CD4-positive, CD25-positive, alpha-beta regulatory T cell (primary cell): ENCODE measurements at places on chromosomes 4 and X.

DNA sequence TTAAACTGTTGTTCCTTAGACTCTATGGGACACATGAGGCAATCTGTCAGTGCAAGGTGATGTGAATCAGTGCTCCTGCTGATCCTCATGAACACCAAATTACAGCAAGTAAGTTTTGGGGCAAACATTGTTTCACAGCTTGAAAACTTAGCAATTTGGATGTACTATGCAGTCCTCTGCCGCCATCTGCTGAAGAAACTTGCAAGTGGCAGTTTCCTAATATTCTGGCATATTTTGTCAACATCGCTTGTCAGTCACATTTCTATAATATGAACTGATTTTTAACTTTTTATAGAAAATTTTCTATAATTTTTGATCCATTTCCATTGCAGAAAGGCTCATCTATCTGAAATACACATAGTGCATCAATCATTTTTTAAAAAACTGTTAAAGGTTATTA is 56.3 kb downstream of the ZAR1 start:
- H3K4me3 ChIP-seq = no peak overlapping the region
- H3K4me1 ChIP-seq = no peaks in the 10 kb centered on the region
- H3K27me3 ChIP-seq = no peaks in the 10 kb centered on the region
- peak; percentile 63 for DNase-seq
- peaks cover 93% of the 10 kb centered on the region for H3K36me3 ChIP-seq

- peaks cover 66% of the 10 kb centered on the region for H3K36me3 ChIP-seq
- no peak overlapping the region for H3K27ac ChIP-seq
- no peak for DNase-seq
- H3K4me1 ChIP-seq = no peaks in the 10 kb centered on the region
- no peak overlapping the region for H3K4me3 ChIP-seq
Measured at GRCh38 chr4:25792200-25792791, 70.5 kb downstream of the SEL1L3 start.

DNA sequence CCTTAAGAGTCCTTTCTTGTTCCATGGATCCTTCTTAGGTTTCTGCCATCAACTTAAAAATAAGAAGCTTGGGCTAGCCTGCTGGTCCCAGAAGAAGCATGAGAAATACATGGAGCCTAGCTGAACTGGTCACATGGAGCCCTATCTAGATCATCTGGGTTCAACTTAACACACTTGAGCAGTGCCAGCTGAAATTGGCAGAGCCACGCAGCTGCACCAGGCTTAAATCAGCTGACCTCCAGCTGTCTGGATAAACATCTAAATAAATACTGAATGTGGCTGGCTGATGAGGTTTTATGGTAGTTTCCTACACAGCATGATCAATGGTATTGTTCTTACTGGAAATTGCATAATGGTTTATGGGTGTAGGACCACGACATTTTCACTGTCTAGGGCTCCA is 598.4 kb upstream of the FAM241A start:
- DNase-seq = no peak
- no peak overlapping the region for H3K27ac ChIP-seq
- H3K27me3 ChIP-seq = no peaks in the 10 kb centered on the region
- H3K4me1 ChIP-seq = no peaks in the 10 kb centered on the region

DNA sequence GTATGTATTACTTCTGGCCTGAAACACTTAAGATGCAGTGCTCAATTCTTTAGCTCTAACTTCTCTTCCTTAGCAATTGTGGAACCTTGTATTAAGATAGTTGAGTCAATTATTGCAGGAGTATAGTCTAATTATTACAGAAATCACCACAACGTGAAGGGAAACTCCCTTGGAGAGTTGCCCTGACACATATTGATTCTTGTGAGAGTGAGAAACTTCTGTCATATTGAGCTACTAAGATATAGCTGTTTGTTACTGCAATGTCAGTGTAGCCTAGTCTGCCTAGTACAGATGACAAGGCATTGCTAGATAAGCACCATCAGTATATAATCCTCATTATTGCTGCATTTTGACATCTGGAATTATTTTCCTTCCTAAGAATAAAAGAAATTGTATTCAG is 82.7 kb upstream of the TEX13C start:
- no peak overlapping the region for H3K27ac ChIP-seq
- no peak overlapping the region for H3K4me3 ChIP-seq
- no peaks in the 10 kb centered on the region for H3K27me3 ChIP-seq
- H3K36me3 ChIP-seq = no peaks in the 10 kb centered on the region

DNA sequence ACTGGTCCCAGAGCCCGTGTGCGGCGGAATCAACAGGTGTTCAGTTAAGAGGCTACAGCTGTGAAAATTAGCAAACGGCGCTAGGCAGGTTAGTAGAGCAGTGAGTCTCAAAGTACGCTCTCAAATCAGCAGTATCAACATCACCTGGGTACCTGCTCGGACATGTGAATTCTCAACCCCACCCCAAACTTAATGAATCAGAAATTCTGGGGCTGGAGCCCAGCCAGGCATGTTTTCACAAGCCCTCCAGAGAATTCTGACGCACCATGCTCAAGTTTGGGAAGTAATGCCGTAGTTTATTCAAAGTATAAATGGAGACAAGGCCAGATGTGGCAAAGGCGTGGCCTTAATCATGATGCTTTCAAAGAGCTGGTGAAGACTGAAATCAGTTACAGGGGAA is 58.2 kb upstream of the PTCHD1 start:
- H3K4me3 ChIP-seq = no peak overlapping the region
- H3K27me3 ChIP-seq = no peaks in the 10 kb centered on the region
- H3K4me1 ChIP-seq = no peaks in the 10 kb centered on the region

DNA sequence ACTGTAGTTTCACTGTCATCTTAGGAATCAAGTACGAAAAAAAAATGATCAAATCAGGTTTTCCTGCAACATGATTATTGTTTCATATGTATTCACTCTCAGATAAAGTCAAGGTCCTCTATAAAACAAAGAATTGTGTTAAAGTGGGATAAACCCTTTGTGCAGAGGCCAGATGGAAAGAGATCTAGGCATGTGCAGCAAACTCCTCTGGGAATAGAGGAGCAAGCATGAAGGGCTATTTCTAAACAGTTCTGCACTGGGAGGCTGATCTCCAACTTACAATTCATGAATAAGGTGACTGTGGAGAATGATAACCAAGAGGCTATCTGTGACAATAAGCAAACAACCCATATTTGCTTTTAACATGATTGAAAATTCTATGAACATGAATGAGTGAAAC is 2.4 kb upstream of the WDFY3 start:
- DNase-seq = no peak
- peaks cover 14% of the 10 kb centered on the region for H3K27me3 ChIP-seq
- peaks cover 5% of the 10 kb centered on the region for H3K4me1 ChIP-seq
- no peak overlapping the region for H3K4me3 ChIP-seq

DNA sequence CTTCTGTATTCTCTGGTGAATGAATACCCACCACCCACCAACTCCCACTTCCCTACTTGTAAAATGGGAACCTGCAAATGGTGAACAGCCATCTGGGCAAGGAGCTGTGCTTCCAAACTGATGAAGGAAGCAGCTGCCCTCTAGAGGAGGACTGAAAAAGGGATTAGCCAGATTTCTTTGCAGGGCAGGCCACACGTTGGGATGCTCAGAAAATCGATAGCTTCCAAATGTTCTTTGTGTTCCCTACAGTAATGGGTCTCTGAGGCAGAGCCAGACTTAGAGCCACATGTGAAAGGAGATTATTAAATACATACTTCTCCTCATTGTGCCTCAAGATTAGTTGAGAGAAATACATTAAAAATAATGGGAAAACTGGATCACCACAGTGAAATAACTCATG is 39.3 kb upstream of the LPAR4 start:
- H3K27ac ChIP-seq = no peak overlapping the region
- H3K4me1 ChIP-seq = no peaks in the 10 kb centered on the region
- no peak overlapping the region for H3K4me3 ChIP-seq
- H3K36me3 ChIP-seq = no peaks in the 10 kb centered on the region
- no peaks in the 10 kb centered on the region for H3K27me3 ChIP-seq

DNA sequence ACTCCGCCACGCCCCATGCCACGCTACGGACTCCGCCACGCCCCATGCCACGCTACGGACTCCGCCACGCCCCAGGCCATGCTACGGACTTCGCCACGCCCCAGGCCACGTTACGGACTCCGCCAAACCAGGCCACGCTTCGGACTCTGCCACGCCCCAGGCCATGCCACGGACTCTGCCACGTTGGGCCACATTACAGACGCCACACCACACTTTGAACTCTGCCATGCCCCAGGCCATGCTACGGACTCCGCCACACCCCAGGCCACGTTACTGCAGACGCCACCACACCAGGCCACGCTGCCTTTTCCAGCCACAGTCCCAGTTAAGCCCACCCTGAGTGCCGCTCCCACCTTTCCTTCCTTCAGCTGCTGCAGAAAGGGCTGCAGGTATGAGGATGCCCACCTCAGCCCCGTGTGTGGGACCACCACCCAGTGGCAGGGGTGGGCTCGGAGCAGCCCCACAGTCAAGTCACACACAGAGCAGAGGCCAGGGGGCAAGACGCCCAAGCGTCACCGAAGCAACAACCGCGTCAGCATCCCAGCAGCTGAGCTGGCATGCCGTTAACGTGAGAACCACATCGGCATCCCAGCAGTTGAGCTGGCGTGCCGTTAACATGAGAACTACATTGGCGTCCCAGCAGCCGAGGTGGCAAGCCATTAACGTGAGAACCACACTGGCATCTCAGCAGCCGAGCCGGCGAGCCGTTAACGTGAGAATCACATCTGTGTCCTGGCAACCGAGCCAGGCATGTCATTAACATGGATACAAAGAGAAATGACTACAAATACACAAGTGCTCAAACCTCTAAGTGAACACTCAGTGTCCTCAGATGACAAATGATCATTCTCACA is 26.4 kb downstream of the GAK start:
- peaks cover 28% of the 10 kb centered on the region for H3K36me3 ChIP-seq
- H3K4me3 ChIP-seq = no peak overlapping the region
- no peaks in the 10 kb centered on the region for H3K27me3 ChIP-seq
- no peak for DNase-seq
- no peak overlapping the region for H3K27ac ChIP-seq
- no peaks in the 10 kb centered on the region for H3K4me1 ChIP-seq

GRCh38 chr4:39994406-39994805 is 16.7 kb upstream of the PDS5A start:
- H3K4me3 ChIP-seq = no peak overlapping the region
- no peaks in the 10 kb centered on the region for H3K27me3 ChIP-seq
- no peak overlapping the region for H3K27ac ChIP-seq
- H3K4me1 ChIP-seq = no peaks in the 10 kb centered on the region
- no peak for DNase-seq

GRCh38 chrX:109843963-109844751 is 111.1 kb upstream of the ACSL4 start:
- no peak for DNase-seq
- H3K4me1 ChIP-seq = no peaks in the 10 kb centered on the region
- no peaks in the 10 kb centered on the region for H3K27me3 ChIP-seq
- no peaks in the 10 kb centered on the region for H3K36me3 ChIP-seq
- no peak overlapping the region for H3K4me3 ChIP-seq
